Stimulated activated CD8-positive, alpha-beta memory T cell treated with anti-CD3 and anti-CD28 coated beads, Interleukin-7, amount 100 ng/mL, for 1 hour (primary cell): ENCODE measurements at places on chromosomes 7 and 10.
A peak's percentile ranks its signal among the peaks of the same experiment; 100 is the strongest.

DNA sequence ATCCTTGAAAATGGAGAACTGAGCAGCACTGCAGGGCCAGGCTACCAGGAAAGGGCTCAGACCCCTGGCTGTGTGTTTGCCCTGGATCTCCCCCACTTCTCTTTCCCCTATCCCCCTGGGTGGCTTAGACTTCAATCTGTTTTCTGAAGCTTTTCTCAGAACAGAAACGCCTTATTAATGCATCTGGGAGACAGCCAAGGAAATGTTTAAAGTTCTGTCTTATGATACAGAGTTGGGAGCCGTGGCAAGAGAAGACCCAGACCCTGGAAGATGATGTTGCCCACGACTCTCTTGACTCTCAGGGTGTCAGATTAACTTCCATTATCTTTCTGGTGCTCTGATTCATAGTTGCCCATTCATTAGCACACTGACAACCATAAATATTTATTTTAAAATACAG lies 107.1 kb downstream of the EBLN1 start:
- DNase-seq = no peak

GRCh38 chr10:11162828-11163599 lies 145.3 kb downstream of the CELF2 start:
- DNase-seq = peak; percentile 52

- DNase-seq = no peak
These were observed 986 bp upstream of the PDGFA start for GRCh38 chr7:520503-521161.

GRCh38 chr10:81036257-81036656 lies 498.6 kb downstream of the SH2D4B start:
- DNase-seq = no peak

- no peak for DNase-seq
These were observed 1.8 kb downstream of the LRRC17 start for GRCh38 chr7:102914585-102914984.

DNA sequence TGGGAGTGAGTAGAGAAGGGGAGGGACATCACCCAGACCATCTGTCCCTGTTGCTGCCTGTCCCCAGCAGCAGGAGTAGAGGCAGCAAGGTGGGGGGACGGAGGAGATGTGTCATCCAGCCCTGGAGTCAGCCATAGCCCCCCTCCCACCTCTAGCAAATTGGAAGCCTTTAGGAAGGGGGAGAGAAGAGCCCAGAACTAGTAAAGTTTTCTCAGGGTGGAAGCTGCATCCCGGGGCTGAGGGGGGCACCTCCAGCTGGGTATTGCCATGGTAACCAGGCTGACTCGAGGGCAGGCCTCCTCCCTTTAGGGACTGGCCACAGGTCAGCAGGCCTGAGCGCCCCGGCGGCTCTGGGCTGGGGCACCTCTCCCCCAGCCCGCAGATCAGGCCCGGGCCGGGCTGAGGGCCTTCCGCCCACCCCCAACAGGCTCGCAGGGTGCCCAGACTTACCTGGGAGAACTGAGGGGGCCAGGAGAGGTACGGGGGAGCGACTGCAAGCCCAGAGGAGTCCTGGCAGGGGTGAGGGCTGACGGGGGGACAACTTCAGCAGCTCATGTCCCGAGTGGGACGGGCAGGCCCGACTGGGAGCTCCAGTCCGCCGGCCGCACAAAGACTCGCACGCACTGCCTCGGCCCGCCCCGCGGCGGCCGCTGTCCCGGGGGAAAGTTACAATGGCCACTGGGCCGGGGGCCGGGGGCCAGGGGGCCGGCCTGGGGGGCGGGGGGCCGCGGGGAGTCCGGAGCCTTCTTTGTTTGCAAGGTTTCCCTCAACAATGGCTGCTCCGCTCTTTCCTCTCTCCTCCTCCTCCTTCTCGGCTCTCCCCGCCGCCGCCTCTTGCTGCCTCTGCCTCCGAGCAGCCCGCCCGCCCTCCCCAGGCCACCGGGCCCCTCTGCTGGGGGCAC lies 6.0 kb downstream of the LDB1 start:
- DNase-seq = no peak

DNA sequence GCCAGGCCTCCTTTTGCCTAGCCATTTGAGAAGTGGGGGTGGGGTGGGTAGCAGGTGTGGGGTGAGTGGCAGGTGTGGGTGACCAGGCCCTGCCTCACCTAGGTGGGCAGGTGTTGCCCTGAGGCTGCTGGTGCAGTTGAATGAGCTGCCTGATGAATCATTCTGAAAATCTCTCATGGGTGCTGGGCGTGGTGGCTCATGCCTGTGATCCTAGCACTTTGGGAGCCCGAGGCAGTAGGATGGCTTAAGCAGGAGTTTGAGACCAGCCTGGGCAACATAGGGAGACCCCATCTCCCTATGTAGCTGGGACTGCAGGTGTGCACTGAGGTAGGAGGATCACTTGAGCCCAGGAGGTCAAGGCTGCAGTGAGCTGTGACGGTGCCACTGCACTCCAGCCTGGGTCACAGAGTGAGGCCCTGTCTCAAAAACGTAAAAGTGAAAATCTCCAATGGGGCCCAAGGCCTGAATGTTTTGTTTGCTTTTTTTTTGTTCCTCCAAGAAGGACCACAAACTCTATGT lies 17.7 kb downstream of the TSPAN14 start:
- no peak for DNase-seq

- peak; percentile 70 for DNase-seq
These were observed at the start of gene BAMBI for GRCh38 chr10:28676968-28677887. Gene BAMBI, plus strand, starts transcription at chr10:28677521. Its CDS starts 377 bp downstream, at chr10:28677898.

GRCh38 chr10:127254276-127254675 lies 57.9 kb upstream of the INSYN2A start:
- no peak for DNase-seq

GRCh38 chr10:101643546-101643945 lies 51.4 kb downstream of the FBXW4 start:
- DNase-seq = no peak

- DNase-seq = no peak
These were observed 42.8 kb upstream of the RNF216 start for GRCh38 chr7:5824297-5824610.

- no peak for DNase-seq
These were observed 70.5 kb downstream of the TES start for GRCh38 chr7:116280803-116281202.

DNA sequence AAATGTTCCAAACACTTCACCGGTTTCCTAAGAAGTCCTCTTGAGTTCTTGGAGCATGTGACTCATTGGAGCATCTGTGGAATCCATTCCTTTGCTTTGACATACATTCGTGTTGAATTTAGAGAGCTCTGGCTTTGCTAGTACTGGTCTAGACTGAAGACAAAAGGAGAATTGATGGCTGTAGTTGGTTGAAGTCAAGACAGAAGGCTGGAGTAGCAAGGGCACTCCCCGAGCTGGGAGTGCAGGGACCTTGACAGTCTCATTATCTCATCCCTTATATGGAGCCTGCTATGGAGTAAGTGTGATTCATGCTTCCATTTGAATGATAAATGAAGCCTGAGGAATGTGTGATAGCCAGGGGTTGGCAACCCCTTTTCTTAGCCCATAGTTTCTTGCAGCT lies 1249.1 kb downstream of the TYW1 start:
- no peak for DNase-seq

- no peak for DNase-seq
These were observed 394.9 kb upstream of the DPP6 start for GRCh38 chr7:153657182-153657800.

- no peak for DNase-seq
These were observed 13.2 kb downstream of the SHOC2 start for GRCh38 chr10:110932505-110933180.

DNA sequence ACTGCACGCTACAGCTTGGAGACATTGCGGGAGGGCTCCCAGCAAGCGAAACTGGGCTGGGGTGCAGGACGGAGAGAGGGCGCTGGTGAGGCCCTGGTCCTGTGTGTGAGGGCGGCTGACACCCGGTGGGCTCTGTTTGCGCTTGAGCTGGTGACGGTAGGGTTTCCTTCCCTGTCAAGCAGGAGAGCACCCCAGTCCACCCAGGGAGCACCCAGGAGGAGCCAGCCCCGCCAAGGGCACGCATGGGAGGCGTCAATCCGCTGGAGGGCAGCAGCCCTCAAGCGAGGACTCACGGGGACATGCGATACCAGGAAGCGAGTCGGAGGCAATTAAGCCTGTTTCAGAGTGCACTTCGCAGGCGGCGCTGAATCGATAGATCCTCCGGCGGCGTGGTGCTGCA lies 109.4 kb downstream of the MAD1L1 start:
- DNase-seq = no peak

DNA sequence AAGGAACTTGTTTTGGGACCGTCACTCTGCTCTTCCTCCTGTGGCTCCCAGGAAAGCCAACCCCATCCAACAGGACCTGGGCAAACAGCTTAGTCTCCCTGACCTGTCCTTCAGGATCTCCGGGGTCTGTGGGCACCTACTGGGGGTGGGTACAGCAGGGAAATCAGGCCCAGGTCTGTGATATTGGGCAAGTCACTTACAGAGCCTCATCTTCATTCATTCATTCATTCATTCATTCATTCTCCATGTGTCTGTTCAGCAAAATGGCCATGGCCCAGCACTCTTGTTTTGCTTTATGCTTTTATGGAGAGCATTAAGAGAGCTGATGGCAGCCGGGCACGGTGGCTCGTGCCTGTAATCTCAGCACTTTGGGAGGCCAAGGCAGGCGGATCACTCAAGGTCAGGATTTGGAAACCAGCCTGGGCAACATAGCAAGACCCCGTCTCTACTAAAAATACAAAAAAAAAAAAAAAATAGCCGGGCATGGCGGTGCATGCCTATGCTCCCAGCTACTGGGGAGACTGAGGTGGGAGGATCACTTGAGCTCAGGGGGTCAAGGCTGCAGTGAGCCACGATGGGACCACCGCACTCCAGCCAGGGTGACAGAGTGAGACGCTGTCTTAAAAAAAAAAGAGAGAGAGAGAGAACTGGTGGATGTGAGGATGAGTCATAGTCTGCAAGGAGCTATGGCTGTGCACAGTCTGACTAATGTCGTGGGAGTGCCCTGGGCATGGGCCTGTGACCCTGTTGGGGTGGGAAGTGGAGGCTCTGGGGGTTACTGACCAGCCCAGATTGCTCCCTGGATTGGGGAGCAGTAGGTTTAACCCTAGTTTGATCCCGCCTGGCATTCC lies 54.3 kb downstream of the CLIP2 start:
- no peak for DNase-seq

DNA sequence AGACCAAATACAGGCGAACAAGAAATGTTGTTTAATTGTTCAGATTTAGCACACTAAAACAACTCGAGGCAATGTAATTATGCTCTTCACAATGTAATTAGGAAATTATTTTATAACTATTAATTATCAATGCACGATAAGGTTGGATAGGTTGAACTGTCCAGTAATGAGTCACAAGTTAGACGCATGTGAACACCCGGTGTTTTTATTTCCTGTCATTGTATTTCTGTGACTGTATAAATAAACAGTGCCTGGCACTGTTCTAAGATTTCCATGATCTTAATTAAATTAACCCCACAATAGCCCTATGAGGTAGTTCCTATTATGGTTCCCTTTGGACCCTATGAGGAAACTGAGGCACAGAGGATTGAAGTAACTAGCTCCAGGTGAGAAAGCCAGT lies 26.2 kb downstream of the C10orf105 start:
- DNase-seq = no peak

- DNase-seq = no peak
These were observed 11.0 kb upstream of the AHCYL2 start for GRCh38 chr7:129213828-129214227.

GRCh38 chr7:142632271-142633134 lies 116.8 kb upstream of the PRSS1 start:
- peak; percentile 11 for DNase-seq

DNA sequence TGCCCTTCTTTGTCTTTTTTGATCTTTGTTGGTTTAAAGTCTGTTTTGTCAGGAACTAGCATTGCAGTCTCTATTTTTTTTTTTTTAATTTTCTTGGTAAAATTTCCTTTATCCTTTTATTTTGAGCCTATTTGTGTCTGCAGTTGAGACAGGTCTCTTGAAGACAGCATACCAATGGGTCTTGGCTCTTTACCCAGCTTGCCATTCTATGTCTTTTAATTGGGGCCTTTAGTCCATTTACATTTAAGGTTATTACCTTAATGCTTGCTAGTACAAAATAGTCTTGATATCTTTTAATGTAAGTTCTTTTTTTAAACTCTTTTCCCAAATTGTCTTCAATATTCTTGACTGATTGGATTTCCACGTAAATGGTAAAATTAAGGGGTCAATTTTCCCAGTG lies 398.3 kb upstream of the CHRM2 start:
- DNase-seq = no peak

- DNase-seq = no peak
These were observed 67.5 kb upstream of the ZMIZ1 start for GRCh38 chr10:79001082-79001885.

GRCh38 chr10:106327747-106328146 lies 836.8 kb downstream of the SORCS1 start:
- no peak for DNase-seq

GRCh38 chr7:16115374-16115773 lies 306.0 kb downstream of the CRPPA start:
- no peak for DNase-seq

GRCh38 chr10:124221356-124222317 lies 128.2 kb upstream of the CHST15 start:
- no peak for DNase-seq

- no peak for DNase-seq
These were observed 3.2 kb downstream of the TAS2R40 start for GRCh38 chr7:143225047-143225446.

GRCh38 chr7:135383525-135384175 lies 126.3 kb downstream of the CNOT4 start:
- no peak for DNase-seq

DNA sequence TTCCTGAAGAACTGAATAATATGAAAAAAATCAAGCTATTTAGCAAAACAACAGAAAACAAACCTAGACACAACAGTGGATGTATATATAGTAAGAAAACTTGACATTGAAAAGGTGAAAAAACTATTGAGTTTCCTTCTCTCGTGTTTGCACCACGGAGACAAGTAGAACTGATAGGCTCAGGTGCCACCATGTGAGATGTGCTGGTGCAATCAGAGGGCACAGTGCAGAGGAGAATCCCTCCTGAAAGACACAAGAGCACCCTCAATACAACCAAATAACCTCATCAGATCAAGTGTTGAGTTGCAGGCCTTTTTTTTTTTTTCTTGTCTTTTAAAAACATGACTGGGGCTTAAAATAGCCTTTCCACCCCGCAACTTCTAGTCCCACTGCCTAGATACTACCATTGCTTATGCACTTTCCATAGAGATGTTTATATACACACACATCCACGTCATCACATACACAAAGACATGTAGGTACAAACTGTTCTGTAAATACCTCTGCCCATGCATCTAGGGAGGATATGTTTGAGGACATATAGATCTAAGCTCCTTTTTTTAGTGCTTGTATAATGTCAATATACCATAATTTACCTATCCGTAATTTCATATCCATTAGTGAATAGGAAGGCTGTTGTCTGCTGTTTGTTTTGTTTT lies 54.1 kb downstream of the UBE2H start:
- DNase-seq = no peak

- no peak for DNase-seq
These were observed 238.6 kb upstream of the SHH start for GRCh38 chr7:156050636-156051569.
